ENCODE measurements at places on chromosomes 3 and 15. TPM values are rescaled to one million over a fixed set of nuclear protein-coding genes. Genes with fewer than 3 reads are reported as not detected.
A peak's percentile ranks its signal among the peaks of the same experiment; 100 is the strongest.

CAND2 gene
- total RNA-seq, result 1.6 TPM

GRCh38 chr3:82494977-82495489 lies 733.6 kb upstream of the GBE1 start:
- no peak overlapping the region for H3K4me3 ChIP-seq
- no peak overlapping the region for H3K27ac ChIP-seq
- no peaks in the 10 kb centered on the region for H3K4me1 ChIP-seq
- DNase-seq, result no peak

- peaks cover 6% of the 10 kb centered on the region for H3K36me3 ChIP-seq
- H3K4me1 ChIP-seq, result peaks cover 6% of the 10 kb centered on the region
- H3K4me3 ChIP-seq, result no peak overlapping the region
- no peak overlapping the region for H3K27ac ChIP-seq
- H3K27me3 ChIP-seq, result peaks cover 71% of the 10 kb centered on the region
- DNase-seq, result no peak
These were observed 3.5 kb downstream of the CCK start for GRCh38 chr3:42262525-42262924.

DNA sequence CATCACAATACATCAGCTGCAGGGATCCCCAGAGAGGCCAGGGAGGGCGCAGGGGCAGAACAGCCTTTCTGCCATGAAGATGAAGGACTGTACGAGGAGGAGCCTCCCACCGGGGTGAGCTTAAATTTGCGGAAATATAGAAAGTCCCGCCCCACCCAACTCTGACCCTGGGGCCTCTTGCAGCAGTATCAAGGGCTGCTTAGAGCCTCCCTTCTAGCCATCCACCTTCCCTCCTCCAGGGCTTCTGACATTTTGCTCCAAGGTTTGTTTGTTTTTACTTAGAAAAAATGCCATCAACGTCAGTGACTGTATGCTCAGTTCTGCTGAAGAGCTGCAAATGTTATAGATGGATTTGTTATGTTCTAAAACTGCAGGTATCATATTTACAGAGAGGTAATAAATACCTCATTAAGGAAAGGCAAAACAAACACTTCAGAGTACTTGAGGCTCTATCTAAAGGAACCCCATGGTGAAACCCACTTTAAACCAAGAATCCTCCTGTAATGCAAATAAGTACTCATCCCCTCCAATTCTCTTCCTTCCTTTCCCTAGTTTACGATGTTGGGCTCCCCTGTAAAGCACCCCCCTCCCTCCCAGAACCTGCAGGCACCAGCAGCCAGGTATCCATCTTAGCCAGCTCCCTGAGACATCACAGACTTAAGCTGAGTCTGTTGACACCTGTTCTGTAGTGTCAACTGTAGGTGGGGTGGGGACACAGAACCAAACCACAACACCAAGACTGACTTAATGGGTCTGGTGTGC lies 30.5 kb downstream of the RFTN1 start:
- peak overlapping the region; percentile 89 for H3K27ac ChIP-seq
- H3K27me3 ChIP-seq, result no peaks in the 10 kb centered on the region
- peaks cover 32% of the 10 kb centered on the region for H3K4me1 ChIP-seq

DNA sequence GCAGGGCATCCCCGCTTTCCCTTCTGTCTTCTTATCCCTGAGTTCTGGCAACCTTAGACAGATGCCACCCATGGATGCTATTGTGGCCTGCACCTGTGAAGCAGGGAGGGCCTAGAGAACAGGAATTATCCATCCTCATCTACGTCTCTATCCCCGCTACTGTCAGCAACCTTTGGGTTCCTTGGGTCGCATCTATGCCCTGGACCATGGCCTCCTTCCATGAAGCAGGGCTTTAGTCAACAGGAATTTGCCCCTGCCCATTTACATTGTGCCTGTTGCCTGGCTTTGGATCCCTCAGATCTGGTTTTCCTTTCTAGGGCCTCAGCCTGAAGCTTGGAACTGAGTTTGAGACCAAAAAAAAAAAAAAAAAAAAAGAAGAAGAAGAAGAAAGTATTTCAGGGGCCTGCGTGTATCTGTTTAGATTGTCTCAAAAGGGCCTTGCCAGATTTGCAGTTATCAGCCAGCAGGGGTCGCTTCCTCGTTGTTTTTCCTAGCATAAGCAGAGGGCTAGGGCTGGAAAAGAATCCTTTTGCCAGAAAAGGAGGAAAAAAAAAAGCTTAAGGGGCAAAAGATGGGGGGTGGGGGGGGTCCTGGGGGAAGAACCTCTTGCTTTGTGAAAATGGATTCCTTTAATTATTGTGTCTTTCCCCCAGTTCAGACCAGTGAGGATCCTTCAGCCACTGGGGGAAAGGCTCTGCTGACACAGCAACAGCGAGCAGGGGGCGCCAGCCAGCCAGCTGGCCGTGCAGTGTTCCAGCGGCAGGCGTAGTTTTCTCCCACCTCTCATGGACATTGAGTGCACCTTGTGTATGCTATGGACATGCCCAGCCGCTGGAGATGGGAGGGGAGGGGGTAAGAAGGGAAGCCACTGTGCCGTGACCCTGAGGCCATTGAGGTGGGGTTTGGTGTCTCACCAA lies 65.7 kb upstream of the ALDH1L1 start:
- no peak for DNase-seq
- no peak overlapping the region for H3K27ac ChIP-seq
- no peak overlapping the region for H3K4me3 ChIP-seq
- H3K27me3 ChIP-seq, result peaks cover 6% of the 10 kb centered on the region
- no peaks in the 10 kb centered on the region for H3K36me3 ChIP-seq

GRCh38 chr3:74328435-74328834 lies 286.0 kb downstream of the CNTN3 start:
- no peaks in the 10 kb centered on the region for H3K36me3 ChIP-seq
- H3K4me1 ChIP-seq, result no peaks in the 10 kb centered on the region
- H3K27me3 ChIP-seq, result no peaks in the 10 kb centered on the region
- no peak for DNase-seq

DNA sequence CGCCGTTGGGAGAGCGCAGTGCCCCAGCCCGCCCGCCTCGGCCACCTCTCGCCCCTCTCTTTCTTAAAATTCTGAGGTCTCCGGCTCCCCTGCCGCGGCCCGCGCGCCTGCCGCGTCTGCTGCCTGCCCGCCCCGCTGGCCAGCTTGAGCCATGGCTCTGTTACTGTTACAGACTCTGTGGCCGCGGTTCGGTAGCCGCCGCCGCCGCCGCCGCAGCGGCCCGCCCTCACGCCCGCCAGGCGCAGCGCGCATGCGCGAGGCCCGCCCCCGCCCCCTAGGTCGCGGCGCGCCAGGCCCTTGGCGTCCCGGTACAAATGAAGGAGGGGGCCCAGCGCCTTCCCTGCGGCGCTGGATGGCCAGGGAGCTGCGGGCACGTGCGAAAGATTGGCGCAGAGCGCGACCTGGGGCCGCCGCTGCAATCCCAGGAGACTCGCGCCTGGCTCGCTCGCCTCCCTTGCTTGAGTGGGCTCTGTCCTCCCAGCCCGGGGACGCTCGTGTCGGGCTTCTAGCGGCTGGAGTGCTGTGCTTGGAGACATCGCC lies at the start of gene ONECUT1:
TSS of gene ONECUT1 (minus strand) at position 168 of the 540 bp plus-strand sequence. CDS start 452 bp downstream, outside the sequence.
- H3K27me3 ChIP-seq, result peaks cover 86% of the 10 kb centered on the region
- no peak for DNase-seq
- peak within 1 kb of the TSS; percentile 19 for H3K27ac ChIP-seq
- peaks cover 8% of the 10 kb centered on the region for H3K4me1 ChIP-seq
- H3K36me3 ChIP-seq, result peaks cover 7% of the 10 kb centered on the region
